NCI-H748 treated with DMSO at 0.1 percent for 48 hours (cell line): ENCODE measurements at places on chromosomes 16 and 17.
A peak's percentile ranks its signal among the peaks of the same experiment; 100 is the strongest.

GRCh38 chr16:2501946-2502895, 11.5 kb upstream of the ATP6V0C start:
- no peak for DNase-seq

DNA sequence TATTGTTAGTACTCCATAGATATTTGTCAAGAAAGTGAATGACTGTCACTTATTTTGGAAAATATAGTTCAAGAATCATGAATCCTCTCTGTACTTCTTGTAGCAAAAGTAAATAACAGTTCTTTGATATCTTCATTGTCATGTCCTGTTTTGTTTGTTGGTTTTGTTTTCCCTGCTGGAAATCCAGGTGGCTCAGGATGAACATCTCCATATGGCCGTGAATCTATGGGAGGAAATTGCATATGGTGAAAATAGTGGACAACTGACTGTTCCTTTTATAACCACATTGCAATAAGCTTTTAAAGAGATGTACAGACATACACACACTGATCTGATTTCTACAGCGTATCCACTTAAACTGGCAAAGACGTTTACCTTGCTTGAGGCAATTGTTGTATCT, 637.0 kb upstream of the RBFOX1 start:
- DNase-seq = peak; percentile 35

GRCh38 chr16:7861891-7862582, 529.4 kb downstream of the RBFOX1 start:
- DNase-seq = no peak

DNA sequence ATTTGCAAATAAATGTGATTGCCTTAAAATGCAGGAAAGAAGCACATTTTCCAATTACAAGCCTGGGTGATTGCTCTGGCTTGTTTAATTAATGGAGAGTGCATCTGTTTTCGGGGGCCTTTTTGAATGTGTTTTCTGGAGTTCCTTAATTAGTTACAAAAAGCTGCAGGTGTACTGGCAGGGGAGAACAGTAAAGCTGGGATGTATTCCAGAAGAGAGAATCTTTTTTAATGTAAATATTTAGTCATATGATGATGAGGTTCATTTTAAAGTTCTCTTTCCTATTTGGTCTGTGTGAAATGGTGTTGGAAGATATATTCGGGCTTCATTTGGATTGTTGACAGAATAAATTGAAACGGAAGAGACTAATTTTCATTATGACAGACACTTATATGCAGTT, 70.9 kb upstream of the N4BP1 start:
- DNase-seq = peak; percentile 41

- DNase-seq = no peak
Measured at GRCh38 chr16:58417600-58417999, 25.3 kb downstream of the GINS3 start.

- DNase-seq = no peak
Measured at GRCh38 chr17:64055183-64056142, 35.0 kb upstream of the ICAM2 start.
